Urinary bladder (tissue), 4 donors: ENCODE measurements at places on chromosomes 11 and 22. TPM values are rescaled to one million over a fixed set of nuclear protein-coding genes. Genes with fewer than 3 reads are reported as not detected.
A peak's percentile ranks its signal among the peaks of the same experiment; 100 is the strongest.

DNA sequence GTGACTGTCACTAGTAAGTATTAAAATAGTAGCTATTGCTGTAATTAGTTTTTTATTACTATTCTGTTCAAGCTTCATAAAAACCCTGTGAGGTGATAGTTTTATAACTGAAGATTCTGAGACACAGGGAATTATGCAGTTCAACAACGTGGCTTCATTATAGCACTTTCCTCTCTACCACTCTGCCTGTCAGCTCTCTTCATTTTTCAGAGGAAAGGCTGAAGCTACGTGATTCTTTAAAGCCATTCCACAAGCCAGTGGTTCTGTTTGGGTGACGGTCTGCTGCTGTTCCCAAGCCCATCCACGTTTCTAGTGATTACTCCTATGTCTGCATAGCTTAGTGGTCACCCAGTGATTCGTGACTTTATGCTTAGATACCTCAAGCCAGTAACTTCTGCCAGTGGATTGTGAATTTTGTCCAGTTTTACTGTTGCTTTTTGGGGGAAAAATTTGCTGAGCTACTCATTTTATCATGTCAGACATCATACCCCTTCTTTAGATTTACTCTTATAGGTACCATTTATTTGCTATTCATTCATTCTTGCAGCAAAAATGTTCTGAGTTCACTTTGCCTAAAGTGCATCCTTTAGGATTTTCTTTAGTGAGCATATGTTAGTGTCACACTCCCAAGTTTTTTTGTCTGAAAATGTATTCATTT lies 59.8 kb downstream of the UVRAG start:
- no peak for DNase-seq

- DNase-seq: no peak
These were observed 804 bp upstream of the CREBZF start for GRCh38 chr11:85665733-85666132.

GRCh38 chr11:16737818-16738192 lies 642 bp upstream of the C11orf58 start:
- peak; percentile 74 for DNase-seq

DNA sequence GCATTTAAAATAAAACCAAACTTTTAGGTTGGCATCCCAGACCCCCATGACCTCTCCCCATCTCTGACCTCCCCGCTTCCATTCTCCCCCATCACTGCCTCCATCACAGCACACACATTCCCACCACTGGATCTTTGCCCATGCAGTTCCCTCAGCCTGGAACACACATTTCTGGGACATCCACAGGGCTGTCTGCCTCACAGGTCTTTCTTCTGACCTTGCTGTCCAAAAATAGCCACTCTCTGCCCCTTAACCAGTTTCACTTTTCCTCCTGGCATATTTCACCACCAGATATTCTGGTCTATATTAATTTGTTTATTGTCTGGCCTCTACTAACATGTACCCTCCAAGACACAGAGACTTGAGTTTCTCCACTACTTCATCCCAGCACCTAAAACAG lies 75.2 kb upstream of the PRDM11 start:
- DNase-seq: no peak

DNA sequence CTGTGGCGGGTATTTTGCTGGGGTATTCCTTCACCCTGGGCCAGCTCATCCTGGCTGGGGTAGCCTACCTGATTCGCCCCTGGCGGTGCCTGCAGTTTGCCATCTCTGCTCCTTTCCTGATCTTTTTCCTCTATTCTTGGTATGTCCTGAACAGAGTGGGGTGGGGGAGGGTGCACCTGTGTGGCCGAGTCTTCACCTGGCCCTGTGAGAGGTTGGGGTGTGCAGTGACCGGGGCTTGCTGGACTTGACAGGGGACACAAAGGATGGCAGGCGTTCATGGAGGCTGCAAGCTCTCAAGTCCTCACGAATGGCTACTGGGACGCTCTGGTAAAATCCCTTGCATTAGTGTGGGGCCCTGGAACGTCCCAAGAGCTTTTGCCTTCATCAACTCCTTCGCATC lies 39.3 kb downstream of the CAPN1 start:
- DNase-seq: no peak

- no peak for DNase-seq
These were observed 9.4 kb downstream of the EHD1 start for GRCh38 chr11:64868904-64869570.

- DNase-seq: no peak
These were observed 15.4 kb downstream of the PRR14L start for GRCh38 chr22:31734512-31734911.

- DNase-seq: no peak
These were observed 15.2 kb upstream of the TH start for GRCh38 chr11:2186669-2187279.

- DNase-seq: no peak
These were observed 172.3 kb downstream of the LDLRAD3 start for GRCh38 chr11:36116161-36116560.

GRCh38 chr22:47432683-47433082 lies 670.2 kb downstream of the TBC1D22A start:
- DNase-seq: no peak

- no peak for DNase-seq
These were observed 2.9 kb downstream of the LMF2 start for GRCh38 chr22:50504369-50505211.

- no peak for DNase-seq
These were observed 333 bp upstream of the CD3E start for GRCh38 chr11:118304227-118304567.

DNA sequence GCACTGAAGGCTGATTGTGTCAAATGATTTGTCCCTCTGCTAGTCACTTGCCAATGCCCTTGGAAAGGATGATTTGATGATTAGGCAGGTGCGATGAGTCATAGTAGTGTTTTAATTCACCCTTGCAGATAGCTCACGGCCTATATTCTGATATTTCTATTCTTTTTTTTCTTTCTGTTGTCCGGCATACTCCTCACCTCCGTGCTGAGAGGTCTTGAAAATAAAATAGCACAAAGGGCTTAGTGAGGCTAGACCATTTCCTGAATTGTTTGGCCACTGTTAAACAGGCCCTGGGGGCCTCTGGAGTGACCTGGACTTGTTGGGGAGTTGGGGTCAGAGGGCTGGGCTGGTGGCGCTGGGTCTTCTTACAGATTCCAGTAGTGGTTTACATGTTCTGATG lies 99.8 kb downstream of the ZBTB16 start:
- DNase-seq: no peak

DNA sequence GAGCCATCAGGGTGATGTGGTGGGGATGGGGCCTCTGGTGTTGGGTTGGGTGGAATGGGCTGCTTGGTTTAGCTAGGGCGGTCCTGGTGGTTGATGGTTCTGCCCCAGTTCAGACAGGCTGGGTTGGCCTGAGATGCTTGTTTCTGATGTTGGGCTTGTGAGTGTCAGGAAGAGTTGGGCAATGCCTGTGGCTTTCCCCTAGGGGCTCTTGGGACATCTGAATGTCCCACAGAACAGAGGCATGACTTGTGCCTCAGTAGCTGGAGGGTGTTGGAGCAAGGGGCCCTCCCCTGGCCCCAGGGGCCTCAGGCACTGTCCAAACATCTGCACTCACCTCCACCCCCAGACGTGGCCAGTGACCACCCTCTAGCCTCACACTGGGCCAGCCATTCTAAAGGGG lies 14.0 kb upstream of the CTSD start:
- DNase-seq: no peak

- DNase-seq: no peak
These were observed 673.8 kb downstream of the BRD1 start for GRCh38 chr22:49153921-49154320.

- no peak for DNase-seq
These were observed 88.6 kb upstream of the LMO1 start for GRCh38 chr11:8352103-8352875.

DNA sequence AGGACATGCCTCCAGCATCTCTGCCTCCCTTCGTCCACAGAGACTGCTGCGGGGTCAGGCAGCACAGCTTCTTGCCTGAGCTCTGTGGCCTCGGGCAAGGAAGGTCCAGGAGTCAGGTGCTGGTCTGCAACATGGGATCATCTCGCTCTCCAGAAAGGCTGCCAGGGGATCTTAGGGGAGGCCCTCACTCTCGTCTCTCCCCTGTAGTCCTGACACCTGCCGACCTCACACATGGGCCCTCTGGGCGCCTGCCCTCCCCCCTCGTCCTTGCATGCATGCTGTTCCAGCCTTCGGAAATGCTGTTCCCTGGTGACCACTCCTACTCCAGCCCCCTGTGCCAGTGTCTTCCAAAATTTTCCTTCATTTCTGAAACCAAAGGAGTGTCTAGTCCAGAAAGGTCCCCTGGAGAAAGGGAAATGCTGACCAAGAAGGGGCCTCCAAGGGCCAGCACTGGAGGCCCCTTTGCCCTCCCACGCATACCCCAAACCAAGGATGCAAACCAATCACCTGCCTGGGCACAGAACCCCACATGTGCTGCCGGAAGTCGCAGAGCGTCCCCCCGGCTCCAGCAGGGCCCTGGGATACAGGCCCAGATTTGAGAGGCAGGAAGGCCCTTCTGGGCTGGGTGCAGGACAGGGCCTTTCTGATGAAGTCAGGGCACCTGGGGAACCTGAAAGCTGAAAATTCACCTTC lies 41.0 kb downstream of the IGF2 start:
- no peak for DNase-seq

DNA sequence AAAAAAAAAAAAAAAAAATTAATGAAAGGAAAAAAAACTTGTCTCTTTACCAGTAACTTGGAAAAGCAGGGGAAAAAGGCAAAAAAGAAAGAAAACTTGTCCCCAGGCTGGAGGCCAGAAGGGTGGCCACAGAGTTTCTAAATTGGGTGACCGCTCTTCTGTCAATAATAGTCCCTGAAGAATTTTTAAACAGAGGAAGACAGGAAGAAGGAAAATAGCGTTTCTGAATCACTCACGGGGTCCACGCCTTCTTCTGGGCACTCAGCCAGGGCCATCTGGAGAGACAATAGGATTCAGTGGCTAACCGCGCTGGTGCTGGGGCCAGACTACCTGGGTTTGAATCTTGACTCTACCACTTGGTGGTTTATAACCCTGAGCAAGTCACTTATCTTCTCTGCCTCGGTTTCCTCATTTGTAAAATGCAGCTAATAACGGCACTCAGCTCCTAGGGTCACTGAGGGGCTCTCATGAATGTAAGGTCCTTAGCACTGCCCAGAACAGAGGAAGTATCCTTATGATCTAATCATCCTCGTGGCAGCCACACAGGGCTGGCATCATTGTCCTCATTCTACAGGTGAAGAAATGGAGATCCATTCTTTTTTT lies 7.0 kb downstream of the C11orf86 start:
- no peak for DNase-seq

DNA sequence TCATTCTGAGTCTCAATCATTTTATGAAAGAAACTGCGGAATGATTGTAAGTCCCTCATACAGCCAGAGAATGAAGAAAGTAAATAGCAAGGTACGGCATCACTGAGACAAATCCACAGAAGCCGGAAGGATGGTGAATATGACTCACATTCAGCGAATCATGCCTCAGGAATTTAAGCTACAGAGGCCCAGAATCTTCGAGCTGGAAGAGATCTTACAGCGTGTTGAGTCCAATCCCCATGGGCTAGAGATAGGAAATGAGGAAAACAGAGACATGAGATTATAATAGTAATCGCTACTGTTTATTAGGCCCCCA lies 173.2 kb downstream of the KIF18A start:
- DNase-seq: peak; percentile 1

DNA sequence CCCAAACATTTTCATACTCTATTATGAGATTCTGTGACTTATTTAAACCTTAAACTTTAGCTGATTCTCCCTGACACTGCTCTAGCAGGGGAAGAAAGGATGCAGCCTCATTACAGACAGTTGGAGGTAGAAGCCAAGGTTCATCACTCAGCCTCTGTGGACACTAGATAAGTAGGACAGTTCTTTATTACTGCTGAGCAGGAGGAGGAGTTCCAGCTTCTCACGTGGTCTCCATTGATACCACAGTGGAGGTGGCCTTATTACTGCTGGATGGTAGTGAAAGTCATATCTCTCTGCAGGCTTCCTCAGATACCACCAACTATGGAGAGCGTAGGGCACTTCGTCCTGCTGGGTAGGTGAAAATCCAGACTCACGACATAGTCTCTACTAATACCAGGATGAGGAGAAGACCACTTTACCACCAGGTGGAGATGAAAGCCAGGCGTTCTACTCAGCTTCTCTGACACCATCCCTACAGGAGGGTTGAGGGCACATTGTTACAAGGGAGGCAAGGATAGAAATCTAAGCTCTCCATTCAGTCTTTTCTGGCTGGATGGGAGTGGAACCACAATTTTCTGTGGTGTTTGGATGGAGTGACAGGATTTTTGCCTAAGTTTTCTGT lies 13.1 kb upstream of the ANGPTL5 start:
- no peak for DNase-seq

DNA sequence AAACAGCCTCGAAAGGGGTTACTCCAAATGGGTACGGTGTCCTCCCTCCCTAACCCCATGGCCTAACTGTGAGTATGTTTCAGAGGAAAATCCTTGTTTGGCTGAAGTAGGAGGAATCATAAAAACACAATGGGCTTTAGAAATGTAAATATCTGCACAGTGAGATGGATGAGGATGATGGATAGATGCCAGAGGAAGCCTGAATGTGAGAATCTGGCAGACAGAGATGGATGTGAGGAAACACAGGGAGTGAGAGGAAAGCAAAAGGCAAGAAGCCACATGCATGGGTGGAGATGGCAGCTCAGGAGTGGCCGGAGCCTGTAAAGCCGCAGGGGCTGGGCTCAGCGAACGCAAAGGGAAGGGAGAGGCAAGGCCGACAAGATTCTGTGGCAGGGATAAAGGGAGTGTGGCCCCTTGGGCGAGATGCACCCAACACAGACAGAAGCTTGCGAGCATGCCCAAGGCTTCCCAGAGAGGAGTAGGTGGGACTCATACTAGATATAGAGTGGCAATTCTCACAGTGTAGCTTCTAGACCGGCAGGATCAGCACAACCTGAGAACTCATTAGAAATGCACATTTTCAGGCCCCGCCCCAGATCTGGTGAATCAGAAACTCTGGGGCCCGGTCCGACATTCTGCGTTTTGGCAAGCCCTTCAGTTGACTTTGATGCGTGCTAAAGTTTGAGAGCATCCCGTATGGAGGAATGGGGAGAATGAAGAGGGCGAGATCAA lies 237.3 kb upstream of the CADM1 start:
- no peak for DNase-seq

GRCh38 chr11:17929171-17929570 lies 83.7 kb downstream of the SERGEF start:
- no peak for DNase-seq

The CCDC89 gene
- 4.1 TPM for total RNA-seq

The PTPRCAP gene
- total RNA-seq: 1.2 TPM

The MUC6 gene
- not detected for total RNA-seq

The CREB3L1 gene
- 44.3 TPM for total RNA-seq

The IL17REL gene
- not detected for total RNA-seq

The SAA1 gene
- total RNA-seq: not detected

The CBLIF gene
- not detected for total RNA-seq

The TMEM191B gene
- total RNA-seq: not detected

The CD59 gene
- total RNA-seq: 143 TPM
